ENCODE measurements at places on chromosomes 13 and 19. TPM values are rescaled to one million over a fixed set of nuclear protein-coding genes. Genes with fewer than 3 reads are reported as not detected.

Gene FLT3
- total RNA-seq, result not detected

Gene ZSCAN5B
- not detected for total RNA-seq

Gene DZIP1
- total RNA-seq, result 0.14 TPM

DNA sequence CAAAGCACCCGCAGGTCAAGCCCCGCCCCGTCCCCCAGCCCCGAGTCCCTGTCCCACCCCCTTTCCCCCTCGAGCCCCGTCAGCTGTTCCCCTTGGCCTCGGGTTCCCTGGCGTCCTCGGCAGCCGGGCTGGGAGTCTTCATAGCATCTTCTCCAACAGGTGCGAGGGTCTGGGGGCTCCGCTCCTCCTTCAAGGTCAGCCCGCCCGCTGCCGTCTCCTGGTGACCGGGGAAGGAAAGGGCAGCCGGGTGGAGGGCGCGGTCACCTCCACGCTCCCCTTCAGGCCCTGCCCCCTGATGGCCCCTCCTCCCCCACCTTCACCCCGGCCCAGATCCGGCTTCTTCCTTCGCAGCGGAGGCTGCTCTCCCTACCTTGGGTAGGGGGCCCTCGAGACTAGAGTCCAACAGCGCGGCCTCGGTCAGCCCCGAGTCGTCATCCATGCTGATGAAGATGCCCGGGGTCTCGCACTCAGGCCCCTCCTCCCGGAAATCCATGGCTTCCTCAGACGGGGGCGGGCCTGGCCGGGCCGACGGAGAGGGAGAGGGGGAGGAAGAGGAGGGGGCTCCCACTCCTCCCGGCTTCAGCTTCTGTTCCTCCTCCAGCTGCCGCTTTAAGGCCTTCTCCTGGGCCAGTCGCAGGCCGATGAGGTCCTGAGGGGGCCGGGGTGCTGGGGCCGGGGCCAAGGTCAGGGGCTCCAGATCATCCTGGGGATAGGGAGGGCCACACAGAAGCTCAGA lies 541 bp upstream of the RSPH6A start:
- no peak overlapping the region for H3K27ac ChIP-seq
- no peak for DNase-seq
- no peaks in the 10 kb centered on the region for H3K27me3 ChIP-seq

DNA sequence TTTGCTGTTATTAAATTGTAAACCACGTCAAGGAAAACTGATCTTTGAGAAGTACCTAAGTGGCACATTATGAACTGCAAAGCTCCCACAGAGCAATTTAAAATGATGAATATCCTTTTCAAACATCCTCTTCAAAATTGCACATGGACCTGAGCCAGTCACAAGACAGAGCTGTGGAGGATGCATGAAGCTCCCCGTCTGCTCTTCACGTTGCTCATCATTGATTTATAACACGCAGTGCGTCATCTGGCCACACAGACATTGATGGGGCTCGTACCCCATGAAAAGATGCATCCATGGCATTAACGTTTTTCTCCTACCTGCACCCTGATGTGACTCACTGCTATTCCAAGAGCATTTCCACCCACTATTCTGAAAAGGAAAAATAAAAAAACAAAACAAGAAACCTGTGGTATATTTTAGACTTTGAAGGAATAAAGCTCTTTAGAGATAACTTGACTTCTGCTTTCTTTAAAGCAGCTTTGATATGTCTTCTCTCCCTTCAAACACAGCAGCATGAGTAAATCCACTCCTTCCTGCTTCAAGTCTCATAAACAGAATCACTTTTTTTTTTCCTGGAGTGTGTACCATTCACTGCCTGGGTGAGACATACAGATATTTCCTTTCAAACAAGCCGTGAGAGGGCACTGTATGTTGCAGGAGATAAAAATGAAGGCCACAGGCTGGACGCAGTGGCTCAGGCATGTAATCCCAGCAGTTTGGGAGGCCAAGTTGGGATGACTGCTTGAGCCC lies 7.2 kb upstream of the SERTM1 start:
- peaks cover 2% of the 10 kb centered on the region for H3K27me3 ChIP-seq
- no peak overlapping the region for H3K27ac ChIP-seq
- H3K36me3 ChIP-seq, result no peaks in the 10 kb centered on the region
- no peak overlapping the region for H3K4me3 ChIP-seq
- DNase-seq, result no peak

- no peak overlapping the region for H3K4me3 ChIP-seq
- H3K27ac ChIP-seq, result no peak overlapping the region
- H3K36me3 ChIP-seq, result no peaks in the 10 kb centered on the region
Measured at GRCh38 chr19:5194641-5195040, 146.0 kb downstream of the PTPRS start.

DNA sequence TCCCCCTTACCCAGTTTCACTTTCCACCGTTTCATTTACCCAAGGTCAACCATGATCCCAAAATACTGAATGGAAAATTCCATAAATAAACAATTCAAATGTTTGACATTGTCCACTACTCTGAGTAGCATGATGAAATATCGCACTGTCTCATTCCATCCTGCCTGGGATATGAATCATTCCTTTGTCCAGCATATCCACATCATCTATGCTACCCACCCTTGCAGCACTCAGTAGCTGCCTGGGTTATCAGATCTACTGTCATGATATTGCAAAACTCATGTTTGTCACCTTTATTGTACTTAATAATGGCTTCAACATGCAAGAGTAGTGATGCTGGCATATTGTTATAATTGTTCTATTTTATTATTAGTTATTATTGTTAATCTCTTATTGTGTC lies 263.9 kb upstream of the NBEA start:
- no peaks in the 10 kb centered on the region for H3K27me3 ChIP-seq
- no peaks in the 10 kb centered on the region for H3K4me1 ChIP-seq
- H3K4me3 ChIP-seq, result no peak overlapping the region
- no peaks in the 10 kb centered on the region for H3K36me3 ChIP-seq

GRCh38 chr19:3769494-3769893 lies 2.5 kb downstream of the RAX2 start:
- no peak overlapping the region for H3K4me3 ChIP-seq
- H3K27me3 ChIP-seq, result no peaks in the 10 kb centered on the region
- no peak for DNase-seq
- no peak overlapping the region for H3K27ac ChIP-seq
- peaks cover 17% of the 10 kb centered on the region for H3K36me3 ChIP-seq
- peaks cover 7% of the 10 kb centered on the region for H3K4me1 ChIP-seq

Data from activated CD4-positive, alpha-beta T cell treated with anti-CD3 and anti-CD28 coated beads, Interleukin-2, amount 10 ng/mL, durations not matched to agents 24 days and 14 days (primary cell).